A172 (cell line): ENCODE measurements at places on chromosomes 3 and 15.

DNA sequence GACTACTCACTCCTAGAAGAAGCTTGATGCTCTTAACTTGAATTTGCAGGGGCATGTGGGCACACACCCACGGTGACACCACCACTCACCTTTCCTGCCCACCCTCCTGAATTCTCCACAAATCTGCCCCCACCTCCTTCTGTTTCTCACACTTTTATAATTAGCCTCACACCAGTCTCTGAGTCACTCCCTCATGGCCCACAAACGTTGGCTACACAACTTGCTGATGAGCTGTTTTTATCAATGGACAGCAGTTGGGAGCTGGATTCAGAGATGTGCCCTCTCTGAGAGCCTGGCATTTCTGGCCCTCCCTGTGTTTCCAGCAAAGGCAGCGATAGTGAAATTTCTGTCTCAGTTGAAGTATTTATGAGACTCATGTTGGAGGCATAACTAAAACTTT, 1.3 kb downstream of the COLQ start:
- no peak for DNase-seq

DNA sequence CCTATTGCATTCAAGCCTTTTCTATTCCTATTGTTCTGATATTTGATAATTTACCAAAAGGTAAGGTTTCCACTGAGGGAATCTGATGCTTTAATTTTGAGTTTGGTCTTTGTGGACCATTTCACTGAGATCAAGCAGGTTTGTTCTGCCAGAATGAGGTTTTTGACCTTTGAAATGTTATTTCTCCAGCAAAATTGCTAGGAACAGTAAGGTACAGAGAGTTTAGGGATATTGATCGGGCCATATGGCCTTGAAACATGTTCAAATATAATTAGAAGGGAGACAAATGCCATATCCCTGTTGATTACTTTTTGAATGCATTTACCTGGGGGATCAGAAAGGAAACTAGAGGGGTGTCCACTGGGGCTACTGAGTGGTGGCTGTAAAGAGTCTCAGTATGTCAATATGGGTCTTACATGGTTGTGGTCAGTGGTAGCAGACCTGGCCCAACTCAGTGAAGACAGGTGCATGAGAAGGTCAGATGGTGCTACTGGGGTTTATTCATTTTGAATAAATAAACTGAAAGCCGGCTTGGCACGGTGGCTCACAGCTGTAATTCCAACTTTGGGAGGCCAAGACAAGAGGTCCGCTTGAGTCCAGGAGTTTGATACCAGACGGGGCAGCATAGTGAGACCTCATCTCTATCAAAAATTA, 100.2 kb downstream of the SV2B start:
- no peak for DNase-seq

DNA sequence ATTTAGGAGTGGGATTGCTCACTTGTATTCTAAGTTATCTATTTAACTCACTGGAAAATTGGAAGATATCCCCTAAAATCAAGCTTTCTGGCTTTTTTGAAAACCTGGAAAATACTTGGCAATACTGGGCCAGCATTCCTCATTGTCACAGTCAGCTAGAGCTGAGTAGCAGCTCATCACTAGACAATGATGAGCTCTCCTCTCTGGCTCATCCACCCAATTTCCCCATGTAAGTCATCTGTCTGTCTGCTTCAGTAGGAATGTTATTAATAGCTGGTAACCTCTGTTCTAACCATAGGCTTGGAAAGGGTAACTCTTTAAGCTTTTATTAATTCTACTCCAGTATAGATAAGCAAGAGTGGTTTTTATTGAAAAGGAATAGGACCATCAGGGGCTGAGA, 39.7 kb upstream of the PIK3R4 start:
- DNase-seq: no peak

GRCh38 chr3:194069421-194070219, 66.3 kb upstream of the HES1 start:
- DNase-seq: no peak

DNA sequence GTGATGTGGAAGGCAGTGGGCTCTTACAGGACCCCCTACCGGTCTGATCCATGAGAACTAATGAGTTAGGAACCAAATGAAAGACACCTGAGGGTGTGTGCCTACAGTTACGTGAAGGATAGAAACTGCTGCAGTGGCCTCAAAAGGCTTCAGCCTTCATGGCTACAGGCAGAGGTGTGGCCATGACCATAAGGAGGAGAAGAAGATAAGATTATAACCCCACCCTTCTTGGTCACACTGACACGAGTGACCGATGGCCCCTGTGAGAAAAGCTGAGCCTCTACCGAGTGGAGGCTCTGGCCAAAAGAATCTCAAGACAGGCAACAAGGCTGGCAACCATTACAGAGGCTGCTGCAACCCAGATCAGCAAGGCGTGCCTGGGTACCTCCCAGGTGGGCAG, 6.3 kb downstream of the RFT1 start:
- no peak for DNase-seq

- DNase-seq: no peak
These were observed 740.4 kb downstream of the TUSC7 start for GRCh38 chr3:117450026-117450425.

DNA sequence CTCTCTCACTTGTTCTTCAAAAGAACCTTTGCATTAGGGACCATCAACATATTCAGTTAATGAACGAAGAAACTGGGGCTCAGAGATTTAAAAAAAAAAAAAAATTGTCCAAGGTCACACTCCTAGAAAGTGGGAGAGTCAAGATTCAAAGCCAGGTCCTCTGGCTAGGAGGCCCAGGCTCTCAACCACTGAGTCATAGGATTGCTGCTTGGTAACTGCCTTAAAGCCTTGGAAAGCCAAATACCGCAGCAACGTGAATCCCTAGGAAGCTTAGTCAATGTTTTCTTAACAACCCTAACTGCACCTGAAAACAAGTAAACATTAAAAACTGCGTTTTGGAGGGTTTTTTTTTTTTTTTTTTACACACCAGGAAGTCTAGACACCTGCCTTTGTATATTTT, 156.8 kb downstream of the WNT5A start:
- peak; percentile 93 for DNase-seq

- DNase-seq: no peak
These were observed 53.0 kb upstream of the STXBP5L start for GRCh38 chr3:120854908-120855526.

GRCh38 chr15:90594301-90594738, 64.6 kb downstream of the CRTC3 start:
- peak; percentile 11 for DNase-seq

DNA sequence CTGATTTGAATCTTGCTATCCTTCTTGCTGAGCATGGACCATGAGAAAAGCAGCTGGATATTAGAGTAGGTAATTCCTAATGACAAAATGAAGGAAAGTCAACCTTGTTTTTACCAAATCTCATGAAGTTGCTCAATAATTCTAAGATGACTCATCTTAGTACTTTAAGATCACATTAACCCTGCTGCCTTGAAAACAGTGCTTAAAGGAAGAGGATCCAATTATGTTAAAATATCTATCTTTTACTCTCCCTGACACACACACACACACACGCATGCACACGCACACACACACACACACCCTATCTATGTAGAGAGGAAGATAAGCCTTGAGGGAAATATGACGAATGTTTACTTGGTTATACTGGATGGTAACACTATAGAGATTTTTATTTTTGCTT, 16.0 kb upstream of the MYO1E start:
- DNase-seq: no peak

DNA sequence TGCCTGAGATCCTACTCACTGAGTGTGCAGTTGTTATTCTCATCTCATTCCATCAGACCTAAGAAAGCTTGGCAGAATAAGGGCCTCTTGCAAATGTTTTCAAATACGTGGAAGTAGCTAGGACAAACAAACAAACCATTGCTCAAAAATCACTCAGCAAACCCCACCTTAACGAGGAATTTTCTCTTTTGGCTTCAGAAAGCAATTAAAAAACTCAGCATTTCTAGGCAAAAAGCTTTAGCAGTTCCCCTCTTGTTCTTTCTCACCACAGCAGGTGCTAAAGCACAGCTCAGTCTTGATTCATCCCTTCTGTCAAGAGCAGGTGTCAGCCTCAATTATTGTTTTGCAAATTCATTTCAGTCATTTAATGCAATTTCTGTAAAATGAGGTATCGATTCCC, 58.6 kb upstream of the NUDT16 start:
- DNase-seq: no peak
